SJSA1 (cell line): ENCODE measurements at places on chromosomes 5 and 9.

GRCh38 chr9:73441223-73441622 lies 289.6 kb downstream of the ANXA1 start:
- no peaks in the 10 kb centered on the region for H3K36me3 ChIP-seq
- DNase-seq, result no peak
- H3K4me3 ChIP-seq, result no peak overlapping the region
- H3K27ac ChIP-seq, result no peak overlapping the region
- no peaks in the 10 kb centered on the region for H3K27me3 ChIP-seq

GRCh38 chr5:110899566-110900412 lies 161.0 kb downstream of the SLC25A46 start:
- peaks cover 32% of the 10 kb centered on the region for H3K4me1 ChIP-seq
- H3K27ac ChIP-seq, result peak overlapping the region; percentile 31
- no peaks in the 10 kb centered on the region for H3K27me3 ChIP-seq
- no peak for DNase-seq

DNA sequence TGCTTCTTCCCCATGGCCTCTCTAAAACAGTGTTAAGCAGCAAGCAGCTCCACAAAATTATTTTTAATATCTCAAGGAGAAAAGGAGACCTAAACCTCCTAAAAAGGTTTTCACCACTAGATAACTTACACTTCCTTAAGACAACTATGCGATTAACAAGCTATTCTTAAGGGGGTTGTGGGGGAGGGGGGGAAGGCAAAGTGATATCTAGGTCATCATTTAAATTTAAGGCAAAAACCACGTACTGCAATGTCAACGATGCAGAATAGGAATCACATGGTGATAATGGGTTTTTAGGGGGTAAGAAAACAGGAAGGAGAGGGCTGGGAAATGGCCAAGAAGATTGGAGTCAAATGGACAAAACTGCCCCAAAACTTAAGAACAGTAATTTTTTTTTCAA lies 32.6 kb downstream of the CSNK1A1 start:
- H3K27me3 ChIP-seq, result no peaks in the 10 kb centered on the region
- peaks cover 87% of the 10 kb centered on the region for H3K36me3 ChIP-seq
- H3K27ac ChIP-seq, result no peak overlapping the region
- H3K4me1 ChIP-seq, result peaks cover 46% of the 10 kb centered on the region

DNA sequence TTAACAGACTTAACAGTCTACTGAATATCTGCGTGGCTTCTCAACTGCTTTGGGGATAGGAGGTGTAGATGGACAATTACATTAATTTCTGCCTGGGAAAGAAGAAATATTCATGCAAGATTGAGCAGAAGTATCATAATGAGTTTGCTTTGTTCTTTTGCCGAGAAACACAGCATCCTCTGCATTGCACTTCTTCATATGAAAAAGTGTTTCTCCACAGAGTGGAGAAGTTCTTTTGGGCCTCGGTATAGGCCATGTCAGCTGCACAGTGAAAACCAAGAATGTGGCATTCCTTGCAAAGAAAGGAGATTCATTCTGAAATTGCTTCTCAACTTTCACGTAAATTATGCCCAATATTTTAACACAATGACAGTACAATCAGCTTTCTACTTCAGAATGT lies 17.6 kb upstream of the SNX2 start:
- no peaks in the 10 kb centered on the region for H3K27me3 ChIP-seq
- peaks cover 22% of the 10 kb centered on the region for H3K4me1 ChIP-seq
- H3K4me3 ChIP-seq, result no peak overlapping the region
- no peak overlapping the region for H3K27ac ChIP-seq
- DNase-seq, result no peak
